ENCODE measurements at places on chromosomes 7 and 10.

GRCh38 chr10:123433539-123433938, 232.6 kb upstream of the GPR26 start:
- DNase-seq, result no peak

GRCh38 chr10:33321516-33321915, 13.0 kb downstream of the NRP1 start:
- DNase-seq, result no peak

- peak; percentile 55 for DNase-seq
Measured at GRCh38 chr10:3486346-3487065, 298.5 kb downstream of the KLF6 start.

GRCh38 chr10:17056781-17057428, 72.7 kb downstream of the CUBN start:
- DNase-seq, result no peak

DNA sequence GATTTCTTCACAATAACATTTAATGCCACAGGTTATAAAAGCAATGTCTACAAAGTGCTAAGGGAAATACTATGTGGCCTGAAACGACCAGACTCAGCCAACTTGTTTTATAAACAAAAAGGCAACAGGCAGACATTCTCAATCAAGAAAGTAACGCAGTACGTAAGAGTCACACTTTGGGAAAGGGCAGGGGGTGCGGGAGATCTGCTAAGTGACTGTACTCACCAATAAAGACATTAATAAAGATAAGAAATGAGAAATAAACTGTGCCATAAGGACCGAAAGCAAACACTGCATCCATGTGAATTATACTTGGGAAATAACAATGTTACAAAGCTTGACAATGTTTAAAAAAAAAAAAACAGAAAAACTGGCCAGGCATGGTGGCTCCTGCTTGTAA, 25.5 kb downstream of the NSUN6 start:
- DNase-seq, result no peak

DNA sequence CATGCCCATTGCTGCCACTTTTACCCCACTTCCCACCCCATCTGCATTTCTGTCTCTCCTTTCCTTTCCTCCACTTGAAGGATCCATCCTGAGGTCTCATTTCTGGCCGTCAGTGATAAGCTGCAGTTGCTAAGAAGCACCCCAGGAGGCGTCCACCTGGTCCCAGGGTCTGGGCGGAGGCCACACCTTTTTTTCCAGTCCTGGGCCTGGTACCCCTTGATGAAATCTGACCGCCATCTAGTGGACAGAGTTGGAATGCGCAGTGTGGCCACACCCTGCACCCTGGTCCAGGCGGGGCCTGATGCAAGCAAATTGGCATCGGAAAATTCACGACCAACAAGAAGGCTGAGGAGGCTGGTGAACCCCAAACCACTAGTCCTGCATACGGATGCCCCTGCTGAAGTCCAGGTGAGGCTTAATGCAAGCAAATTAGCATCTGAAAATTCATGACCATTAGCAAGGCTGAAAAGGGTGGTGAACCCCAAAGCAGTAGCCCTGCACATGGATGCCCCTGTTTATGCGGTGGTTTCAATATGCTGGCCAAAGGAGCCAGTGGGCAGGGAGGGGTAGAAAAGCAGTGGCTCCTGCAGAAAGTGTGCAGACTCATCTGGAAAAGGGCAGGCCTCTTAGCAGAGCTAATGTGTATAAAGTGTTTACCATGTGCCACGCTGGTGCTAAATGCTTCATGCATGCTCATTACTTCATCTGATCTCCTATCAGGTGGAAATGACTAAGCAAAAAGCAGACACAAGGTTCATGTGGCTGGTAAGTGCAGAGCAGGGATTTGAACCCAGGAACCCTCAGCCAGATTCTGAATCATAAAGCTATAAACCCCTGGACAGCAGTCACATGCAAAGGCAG, 43.2 kb downstream of the GPAM start:
- DNase-seq, result peak; percentile 50

DNA sequence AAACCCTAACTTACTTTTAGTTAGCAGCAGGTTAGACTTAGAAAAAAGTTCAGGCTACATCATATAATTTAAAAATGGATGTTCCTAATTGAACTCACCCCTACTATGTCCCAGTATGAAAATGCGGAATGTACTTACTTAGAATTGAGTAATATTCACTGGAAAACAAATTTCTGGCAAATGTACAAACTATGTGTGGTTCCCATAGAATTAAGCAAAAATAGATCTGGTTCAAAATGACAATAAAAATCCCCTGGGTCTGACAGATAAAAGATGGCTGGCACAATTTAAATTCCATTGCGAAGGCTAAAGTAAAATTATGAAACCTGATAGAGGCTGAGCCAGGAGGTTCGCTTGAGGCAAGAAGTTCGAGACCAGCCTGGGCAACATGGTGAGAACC, 42.4 kb upstream of the PRKAR2B start:
- DNase-seq, result no peak

Data from head of caudate nucleus (tissue), 42 donors.